Osteocyte (in vitro differentiated cells): ENCODE measurements at places on chromosomes 13 and 19.

GRCh38 chr13:36082396-36082795, 48.8 kb downstream of the DCLK1 start:
- no peak for DNase-seq

DNA sequence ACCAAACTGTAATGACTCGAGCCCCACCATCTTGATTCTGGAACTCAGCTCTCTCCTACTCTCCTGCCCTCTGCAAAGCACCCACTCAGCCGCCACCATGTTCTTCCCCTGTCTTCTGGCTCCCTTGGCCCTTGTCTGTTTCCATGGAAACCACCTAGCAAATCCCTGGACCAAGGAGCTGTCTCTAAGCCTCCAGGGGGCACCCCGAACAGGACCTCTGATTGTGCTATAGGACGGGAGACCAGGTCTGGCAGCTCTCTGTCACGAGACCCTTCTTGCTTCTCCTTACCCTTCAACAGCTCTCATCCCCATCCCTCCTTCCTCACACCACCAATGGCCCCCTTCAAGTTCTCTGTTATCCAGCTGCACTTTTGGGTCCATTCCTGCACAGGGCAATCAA, 277.7 kb upstream of the ZNF507 start:
- no peak for DNase-seq

- peak; percentile 90 for DNase-seq
Observed at GRCh38 chr19:45404557-45405434, at the start of gene PPP1R13L. Gene PPP1R13L (minus strand): TSS chr19:45405069. CDS start chr19:45398318, 6,751 bp downstream.

GRCh38 chr19:6802336-6803035, 30.0 kb downstream of the VAV1 start:
- no peak for DNase-seq

DNA sequence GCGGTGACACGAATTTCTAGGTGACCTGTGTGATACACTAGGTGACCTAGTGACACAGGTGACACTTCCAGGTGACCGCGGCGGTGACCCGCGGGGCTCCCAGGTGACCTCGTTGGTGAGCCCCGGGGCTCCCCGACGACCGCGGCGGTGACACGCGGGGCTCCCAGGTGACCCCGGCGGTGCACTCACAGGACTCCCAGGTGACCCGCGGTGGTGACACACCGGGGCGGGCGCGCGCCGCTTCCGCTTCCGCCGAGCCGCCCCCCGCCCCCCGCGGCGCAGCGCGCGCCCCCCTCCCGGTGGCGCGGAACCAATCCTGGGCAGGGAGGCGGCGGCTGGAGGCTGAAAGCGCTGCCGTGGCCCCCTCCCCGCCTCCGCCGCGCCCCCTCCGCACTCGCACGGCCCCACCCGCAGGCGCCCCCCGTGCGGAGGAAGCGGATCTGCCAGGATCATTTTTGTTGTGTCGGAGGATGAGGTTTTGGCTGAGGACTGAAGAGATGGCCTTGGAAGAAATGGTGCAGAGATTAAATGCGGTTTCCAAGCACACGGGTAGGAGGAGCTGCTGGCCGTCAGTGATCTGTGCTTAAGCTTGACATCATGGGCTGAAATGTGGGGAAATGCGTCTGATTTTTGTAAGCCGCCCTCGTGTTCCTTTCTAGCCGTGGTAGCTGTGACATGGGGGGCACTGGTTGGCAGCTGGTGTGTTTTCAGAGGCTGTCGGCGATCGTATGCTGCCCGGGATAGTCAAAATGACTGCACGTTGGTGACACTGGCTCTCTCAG, at the start of gene MCF2L:
Gene MCF2L, plus strand, starts transcription at position 305 of the 782 bp plus-strand sequence. Its CDS starts 166 bp downstream, at position 471.
- no peak for DNase-seq
